ENCODE measurements at places on chromosomes 4 and X.

- DNase-seq, result no peak
Observed at GRCh38 chr4:10662937-10663336, 21.6 kb downstream of the CLNK start.

DNA sequence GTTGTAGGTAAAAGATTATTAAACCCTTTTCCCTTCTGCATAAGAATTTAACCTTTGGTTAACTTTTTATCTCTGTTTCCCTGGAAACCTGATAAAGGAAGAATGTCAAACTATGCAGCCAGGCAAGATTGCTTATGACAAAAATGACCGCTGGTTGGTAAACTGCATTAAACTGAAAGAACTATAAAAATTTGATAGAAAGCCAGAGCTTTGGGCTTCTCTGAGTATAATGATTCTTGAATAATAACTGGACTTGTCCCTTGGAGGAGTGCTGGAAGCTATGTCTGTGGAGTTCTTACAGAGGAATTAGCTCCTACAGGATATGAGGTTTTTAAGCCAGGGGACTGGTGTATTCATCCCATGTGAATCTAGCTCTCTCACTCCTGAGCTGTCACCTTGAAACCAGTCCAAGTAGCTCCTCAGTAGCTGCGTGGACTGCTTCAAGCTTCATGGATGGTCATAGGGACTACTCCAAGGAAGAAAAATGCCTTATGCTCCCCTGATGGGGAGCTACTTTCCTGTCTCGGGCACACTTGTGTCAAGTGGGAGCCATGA lies 52.0 kb downstream of the RASL11B start:
- no peak for DNase-seq

- DNase-seq, result no peak
Observed at GRCh38 chrX:148610328-148610698, 109.9 kb downstream of the AFF2 start.

- no peak for DNase-seq
Observed at GRCh38 chr4:92163348-92163747, 140.4 kb upstream of the GRID2 start.

- no peak for DNase-seq
Observed at GRCh38 chr4:184899261-184900134, 73.7 kb upstream of the ACSL1 start.

DNA sequence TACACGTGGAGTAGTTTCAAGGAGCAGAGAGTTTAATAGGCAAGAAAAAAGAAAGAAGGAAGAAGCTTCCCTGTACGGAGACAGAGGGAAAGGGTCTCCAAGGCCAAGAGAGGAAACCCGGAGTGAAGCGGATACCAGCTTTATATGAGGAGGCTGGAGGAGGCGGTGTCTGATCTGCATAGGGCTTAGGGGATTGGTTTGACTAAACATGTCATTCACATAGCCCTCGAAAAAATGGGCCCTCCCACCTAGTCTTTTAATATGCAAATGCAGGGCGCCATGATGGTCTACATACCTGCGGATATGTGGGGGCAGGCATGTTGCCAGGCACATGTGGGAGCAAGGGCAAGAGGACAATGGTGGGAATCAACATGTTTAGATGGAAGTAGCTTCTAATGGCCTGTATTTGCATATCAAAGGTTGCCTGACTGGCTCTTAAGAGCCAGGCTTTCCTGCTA lies 103.1 kb upstream of the UGT8 start:
- DNase-seq, result no peak

GRCh38 chr4:156654410-156654809 lies 317.2 kb downstream of the PDGFC start:
- no peak for DNase-seq

- DNase-seq, result no peak
Observed at GRCh38 chr4:6011686-6012085, 6.5 kb downstream of the C4orf50 start.

DNA sequence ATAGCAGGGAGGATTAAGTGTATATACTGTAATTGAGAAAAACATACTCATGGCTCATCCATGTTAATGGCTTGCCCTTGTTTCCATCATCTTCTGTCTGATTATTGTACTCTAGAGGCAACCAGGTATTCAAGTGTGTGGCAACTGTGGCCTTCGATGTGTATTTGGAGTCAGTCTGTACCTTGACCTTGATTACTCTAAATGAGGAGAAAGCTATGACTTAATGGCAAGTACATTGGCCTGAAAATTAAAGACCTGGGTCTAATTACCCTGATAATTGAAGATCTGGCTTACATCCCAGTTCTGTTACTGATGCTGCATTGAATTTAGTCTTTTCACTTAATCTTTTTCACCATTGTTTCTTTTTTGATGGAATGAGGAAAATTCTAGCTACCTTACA lies 409.2 kb downstream of the CCSER1 start:
- DNase-seq, result no peak

- no peak for DNase-seq
Observed at GRCh38 chrX:129720741-129721140, 18.0 kb upstream of the XPNPEP2 start.

DNA sequence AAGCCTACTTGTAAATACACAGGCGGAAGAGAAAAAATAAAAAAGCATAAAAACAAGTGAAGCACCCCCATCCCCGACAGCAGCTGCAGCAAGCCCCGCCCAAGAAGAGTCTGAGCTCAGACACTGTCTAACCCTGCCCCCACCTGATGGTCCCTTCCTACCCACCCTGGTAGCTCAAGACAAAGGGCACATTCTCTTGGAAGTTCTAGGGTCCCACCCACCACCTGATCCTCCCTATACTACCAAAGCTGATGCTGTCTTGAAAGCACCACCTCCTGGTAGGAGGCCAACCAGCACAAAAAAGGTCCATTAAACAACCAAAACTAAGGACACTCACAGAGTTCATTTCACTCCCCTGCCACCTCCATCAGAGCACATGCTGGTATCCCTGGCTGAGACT lies 308.2 kb downstream of the KLHL13 start:
- no peak for DNase-seq

- DNase-seq, result peak; percentile 2
Observed at GRCh38 chrX:86171366-86171765, 23.1 kb downstream of the DACH2 start.

GRCh38 chr4:20253735-20254409 lies 2.2 kb downstream of the SLIT2 start:
- DNase-seq, result peak; percentile 3

- no peak for DNase-seq
Observed at GRCh38 chr4:143046454-143046853, 138.3 kb upstream of the USP38 start.

- DNase-seq, result peak; percentile 8
Observed at GRCh38 chr4:161252520-161253141, 911.2 kb downstream of the FSTL5 start.

GRCh38 chr4:42048394-42048793 lies 58.1 kb downstream of the SLC30A9 start:
- DNase-seq, result no peak

- peak; percentile 68 for DNase-seq
Observed at GRCh38 chrX:44012484-44013096, 39.4 kb upstream of the NDP start.

DNA sequence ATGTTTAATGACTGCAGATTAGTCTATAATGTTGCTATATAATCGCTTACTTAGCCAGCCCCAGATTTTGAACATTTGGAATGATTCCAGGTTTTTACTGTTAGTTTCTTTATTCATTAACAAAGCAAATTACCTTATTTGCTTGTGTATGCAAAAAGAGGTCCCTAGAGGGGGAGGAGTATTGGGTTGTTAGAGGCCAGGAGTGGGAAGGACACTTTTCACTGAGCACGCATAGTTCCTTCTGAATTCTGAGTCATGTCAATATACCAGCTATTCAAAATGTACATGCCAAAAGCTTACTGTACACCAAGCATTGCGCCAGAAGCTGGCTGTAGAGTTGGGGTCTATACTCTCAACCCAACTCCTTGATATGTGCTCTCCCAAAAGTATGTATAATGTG lies 5.1 kb upstream of the DGAT2L6 start:
- DNase-seq, result no peak

DNA sequence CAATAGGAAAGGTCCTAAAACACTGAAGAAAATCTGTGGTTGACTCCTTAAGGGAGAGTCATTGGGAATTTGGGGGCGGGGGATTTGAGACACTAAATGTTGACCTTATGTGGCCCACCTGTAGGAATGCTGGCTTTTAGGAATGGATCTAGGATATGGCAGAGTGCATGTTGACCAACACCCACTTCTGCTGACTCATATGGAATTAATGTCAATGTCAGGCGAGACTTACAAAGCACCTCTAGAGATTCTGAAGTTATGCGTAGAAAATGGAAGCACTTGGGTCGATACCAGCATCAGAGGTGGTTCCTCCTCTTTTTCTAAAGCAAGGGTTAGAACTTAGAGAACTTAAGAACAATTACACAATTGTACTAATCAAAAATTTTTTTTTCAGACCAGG lies 100.6 kb upstream of the CBR4 start:
- DNase-seq, result no peak

GRCh38 chr4:28093071-28093470 lies 1232.4 kb downstream of the STIM2 start:
- no peak for DNase-seq

DNA sequence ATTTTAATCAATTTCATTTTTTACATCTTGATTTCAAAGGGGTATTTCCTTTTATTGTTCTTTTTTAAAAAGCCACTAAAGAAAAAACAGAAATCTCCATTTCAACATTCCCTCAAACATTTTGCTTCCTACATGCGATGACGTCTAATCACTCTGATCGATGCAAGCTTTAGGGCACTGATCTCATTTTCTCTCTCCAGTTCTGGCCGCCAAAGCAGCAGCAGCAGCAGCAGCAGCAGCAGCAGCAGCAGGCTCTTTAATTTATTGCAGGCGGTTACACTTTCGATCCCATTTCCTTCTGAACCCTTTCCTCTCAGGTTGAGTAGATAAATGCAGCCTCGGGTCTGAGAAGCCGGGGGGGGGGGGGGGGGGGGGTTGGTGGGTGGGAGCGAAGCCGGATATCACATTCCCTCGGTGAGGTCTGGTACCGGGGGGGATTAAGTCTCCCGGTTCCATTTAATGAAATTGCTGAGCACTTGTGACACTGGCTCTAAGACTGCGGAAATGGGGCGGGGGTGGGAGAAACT lies 3.4 kb upstream of the PCDH7 start:
- peak; percentile 9 for DNase-seq

GRCh38 chr4:56986192-56986591 lies 7.5 kb downstream of the POLR2B start:
- no peak for DNase-seq

- peak; percentile 42 for DNase-seq
Observed at GRCh38 chr4:20422398-20422797, 170.7 kb downstream of the SLIT2 start.

GRCh38 chr4:129179276-129179675 lies 83.3 kb downstream of the C4orf33 start:
- DNase-seq, result no peak

DNA sequence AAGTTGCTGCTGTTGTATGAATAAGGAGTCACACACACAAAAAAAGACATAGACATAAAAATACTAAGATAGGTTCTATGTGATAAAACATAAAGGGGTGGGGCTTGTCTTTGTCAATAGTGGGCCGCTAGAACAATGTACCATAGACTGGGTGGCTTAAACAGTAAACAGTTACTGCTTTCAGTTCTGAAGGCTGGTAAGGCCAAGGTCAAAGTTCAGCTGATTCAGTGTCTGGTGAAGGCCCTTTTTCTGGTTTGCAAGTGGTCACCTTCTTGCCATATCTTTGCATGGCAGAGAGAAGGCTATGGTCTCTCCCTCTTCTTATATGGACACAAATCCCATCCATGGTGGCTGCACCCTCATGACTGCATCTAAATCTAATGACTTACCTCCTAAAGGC lies 1980.7 kb downstream of the PCDH7 start:
- no peak for DNase-seq

- peak; percentile 8 for DNase-seq
Observed at GRCh38 chr4:187606581-187606980, 389.0 kb upstream of the ZFP42 start.

GRCh38 chr4:42371305-42372252 lies 25.7 kb upstream of the SHISA3 start:
- DNase-seq, result no peak

- DNase-seq, result no peak
Observed at GRCh38 chr4:152729466-152729865, 49.7 kb upstream of the TMEM154 start.

GRCh38 chr4:57501720-57502119 lies 391.5 kb upstream of the IGFBP7 start:
- DNase-seq, result no peak

DNA sequence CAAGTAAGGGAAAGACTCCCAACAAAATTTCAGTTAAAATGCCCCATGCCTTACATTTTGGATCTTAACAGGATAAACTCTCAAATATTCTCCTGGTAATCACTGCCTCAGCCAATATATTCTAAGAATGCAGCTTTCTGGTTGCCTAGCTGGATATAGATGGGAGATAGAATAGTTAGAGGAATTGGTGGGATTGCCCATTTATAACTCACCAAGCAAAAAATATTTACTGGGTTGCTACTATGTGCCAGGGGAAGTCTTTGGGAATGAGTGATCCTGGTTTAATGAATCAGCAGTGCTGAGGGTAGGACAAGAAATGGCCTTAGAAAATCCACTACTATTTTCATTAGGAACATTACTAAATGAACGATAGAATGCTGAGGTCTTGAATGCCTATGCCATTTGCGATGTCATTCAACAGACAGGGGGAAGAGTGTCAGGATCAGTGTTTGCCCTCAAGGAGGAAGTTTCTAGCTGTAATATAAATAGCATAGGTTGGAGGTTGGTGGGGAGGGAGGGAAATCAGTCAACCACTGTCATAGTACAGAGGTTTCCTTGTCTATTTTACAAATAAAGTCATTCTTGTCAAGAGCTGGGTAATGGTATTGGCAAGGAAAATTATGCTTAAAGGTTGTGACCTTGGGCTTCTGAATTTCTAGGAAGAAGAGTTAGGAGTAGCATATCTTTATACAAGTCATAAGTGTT lies 63.5 kb downstream of the ENOPH1 start:
- DNase-seq, result no peak

DNA sequence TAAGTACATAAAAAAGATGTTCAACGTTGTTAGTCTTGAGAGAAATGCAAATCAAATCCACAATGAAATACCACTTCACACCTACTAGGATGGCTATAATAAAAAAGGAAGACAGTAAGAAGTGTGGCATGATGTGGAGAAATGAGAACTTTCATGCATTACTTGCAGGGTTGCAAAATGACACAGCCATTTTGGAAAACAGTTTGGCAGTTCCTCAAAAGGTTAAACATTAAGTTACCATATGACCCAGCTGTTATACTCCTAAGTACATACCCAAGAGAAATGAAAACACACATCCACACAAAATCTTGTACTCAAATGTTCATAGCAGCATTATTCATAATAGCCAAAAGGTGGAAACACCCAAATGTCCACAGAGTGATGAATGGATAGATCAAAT lies 25.8 kb upstream of the LIMCH1 start:
- no peak for DNase-seq

- DNase-seq, result peak; percentile 68
Observed at GRCh38 chr4:184792950-184793555, 32.7 kb downstream of the ACSL1 start.

DNA sequence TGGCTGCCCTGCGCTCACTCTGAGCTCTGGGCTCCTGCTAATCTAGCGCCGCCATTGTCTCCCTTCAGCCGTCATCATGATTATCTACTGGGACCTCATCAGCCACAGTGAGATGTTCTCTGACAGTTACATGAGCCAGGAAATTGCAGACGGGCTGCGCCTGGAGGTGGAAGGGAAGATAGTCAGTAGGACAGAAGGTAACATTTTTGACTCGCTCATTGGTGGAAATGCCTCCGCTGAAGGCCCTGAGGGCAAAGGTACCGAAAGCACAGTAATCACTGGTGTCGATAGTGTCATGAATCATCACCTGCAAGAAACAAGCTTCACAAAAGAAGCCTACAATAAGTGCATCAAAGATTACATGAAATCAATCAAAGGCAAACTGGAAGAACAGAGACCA lies 21.8 kb upstream of the PIN4 start:
- DNase-seq, result no peak

GRCh38 chr4:127417885-127418535 lies 214.7 kb upstream of the INTU start:
- no peak for DNase-seq
